ENCODE measurements at places on chromosomes 7 and 10.

DNA sequence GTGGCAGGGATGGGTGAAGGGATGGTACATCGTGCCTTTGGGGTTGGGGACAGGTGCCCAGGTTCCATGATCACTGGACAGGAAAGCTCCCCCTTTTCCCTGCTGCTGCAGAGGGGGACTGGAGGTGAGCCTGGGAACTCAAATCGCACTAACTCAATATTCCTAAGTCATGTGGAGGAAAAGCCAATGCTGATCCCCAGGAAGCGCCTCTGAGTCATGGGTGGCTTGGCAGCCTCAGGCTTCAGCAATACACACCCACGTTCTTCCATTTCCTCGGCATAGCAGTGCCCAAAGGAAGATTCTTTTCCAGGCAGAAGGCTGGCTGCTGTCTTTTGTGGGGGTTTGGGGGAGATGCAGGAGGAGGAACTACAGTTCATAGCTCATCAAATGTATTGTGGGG, 165.8 kb downstream of the CCDC3 start:
- no peak for DNase-seq

DNA sequence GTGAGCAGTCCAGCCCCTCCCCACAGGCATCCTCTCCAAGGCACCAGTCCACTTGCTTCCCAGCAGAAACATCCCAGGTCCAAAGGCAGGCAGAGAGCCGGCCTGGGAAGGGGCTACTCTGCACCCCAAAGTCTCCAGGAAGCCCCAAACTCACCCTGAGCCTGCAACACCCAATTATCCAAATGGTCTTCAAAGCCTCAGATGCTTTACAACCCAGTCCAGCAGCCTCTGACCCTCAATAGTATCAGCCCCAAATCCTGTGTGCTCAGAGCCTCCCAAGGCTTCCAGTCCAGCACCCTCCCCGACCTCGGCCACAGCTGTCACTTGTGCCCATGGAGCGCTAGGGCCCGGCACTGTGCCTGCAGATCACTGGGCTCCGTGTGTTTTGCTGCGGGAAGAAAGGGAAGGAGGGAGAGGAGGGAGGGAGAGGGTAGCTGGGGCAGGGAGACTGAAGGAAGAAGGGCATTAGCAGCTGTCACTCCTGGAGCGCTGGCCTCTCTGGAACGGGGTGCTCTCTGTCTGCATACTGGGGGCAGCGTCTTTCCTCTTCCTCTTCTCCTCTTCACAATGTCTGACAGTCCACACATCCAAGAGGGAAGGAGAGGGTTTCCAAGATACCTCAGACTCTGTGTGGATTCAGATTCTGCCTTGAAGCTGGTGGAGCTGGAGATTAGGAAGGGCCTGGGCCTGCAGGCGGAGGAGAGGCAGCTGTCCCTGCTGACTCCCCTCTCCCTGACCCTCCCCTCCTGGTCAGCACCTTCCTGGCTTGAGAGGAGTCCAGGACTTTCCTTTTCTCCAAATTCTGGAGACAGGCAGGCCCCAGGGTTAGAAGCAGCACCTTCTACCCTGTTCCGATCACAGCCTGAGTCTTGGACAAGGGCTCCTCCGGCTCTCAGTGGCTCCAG, 13.2 kb downstream of the CALML5 start:
- DNase-seq: no peak

DNA sequence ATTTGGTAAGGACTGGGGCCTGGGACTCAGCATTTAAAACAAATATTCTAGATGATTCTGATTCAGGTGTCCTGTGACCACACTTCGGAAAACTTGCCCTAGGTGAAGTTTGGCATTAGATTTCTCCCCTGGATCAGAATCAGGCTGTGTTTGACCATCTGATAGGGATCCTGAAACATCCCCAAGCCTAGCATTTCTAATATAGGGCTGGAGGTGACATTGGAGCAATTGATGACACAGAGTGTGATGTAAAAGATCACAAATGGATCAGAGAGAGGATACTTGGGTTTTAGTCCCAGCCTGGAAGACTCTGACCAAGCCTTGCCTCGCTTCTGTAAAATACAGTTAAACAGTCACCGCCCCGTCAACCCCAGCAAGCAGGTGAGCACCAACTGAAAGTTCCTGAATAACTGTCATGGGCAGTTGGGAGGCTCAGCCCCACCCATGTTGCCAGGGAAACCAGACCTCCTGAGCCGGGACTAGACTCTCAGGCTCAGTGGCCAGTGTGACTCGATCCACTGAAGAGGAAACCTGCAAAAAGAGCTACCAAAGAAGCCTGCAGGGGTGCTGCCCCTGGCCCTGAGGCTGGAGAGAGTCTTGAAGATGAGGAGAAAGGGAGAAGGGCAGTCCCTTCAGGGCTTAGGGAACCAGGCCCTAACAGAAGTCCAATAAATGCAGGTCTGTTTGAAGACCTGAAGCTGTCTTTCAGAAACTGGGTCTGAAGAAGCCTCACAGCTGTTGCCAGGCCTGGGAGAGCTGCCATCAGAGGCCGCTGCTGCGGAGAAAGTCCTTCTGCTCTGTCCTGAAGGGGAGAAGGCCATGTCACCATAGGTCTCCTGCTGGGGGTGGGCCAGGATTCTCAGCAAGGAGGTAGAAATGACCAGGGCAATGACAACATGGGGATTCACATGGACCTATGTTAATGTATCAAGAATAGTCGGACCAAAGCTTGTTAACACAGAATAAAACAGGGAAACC, 126.1 kb upstream of the KCNMA1 start:
- DNase-seq: no peak

- DNase-seq: no peak
These were observed 595 bp downstream of the TBL2 start for GRCh38 chr7:73577627-73578341.

DNA sequence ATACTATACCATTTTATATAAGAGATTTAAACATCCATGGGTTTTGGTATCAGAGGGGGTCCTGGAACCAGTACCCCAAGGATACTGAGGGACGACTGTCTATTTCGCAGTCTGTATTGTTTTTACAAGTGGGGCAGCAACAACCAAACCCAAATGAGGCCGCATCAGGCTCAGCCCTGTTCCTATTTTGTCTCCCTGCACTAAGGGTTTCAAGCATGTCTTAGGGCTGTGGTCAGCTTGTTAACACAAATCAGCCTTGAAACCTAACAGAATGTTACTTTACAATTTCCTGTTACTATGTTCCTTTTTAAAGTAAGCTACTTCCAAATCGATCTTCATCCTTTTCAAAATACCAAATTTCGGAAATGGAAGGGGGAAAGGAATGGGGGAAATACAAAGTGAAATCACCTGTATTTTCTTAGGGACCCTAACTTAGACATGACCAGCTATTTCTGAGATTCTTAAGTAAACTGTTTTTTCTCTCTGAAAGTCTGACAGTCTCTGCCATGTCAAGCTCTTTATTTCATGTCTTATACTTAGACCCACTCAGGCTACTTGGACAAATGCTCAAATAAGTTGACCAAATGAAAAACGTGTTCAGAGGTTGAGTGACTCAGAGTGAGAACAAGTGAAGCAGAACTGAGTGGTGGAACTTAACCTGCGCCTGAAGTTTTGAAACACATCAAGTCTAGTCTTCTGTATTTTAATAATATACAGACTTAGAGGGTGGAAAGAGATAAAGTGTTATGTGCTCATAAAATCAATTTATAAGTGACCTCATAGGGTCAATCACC, 75.8 kb downstream of the C1GALT1 start:
- DNase-seq: peak; percentile 16

DNA sequence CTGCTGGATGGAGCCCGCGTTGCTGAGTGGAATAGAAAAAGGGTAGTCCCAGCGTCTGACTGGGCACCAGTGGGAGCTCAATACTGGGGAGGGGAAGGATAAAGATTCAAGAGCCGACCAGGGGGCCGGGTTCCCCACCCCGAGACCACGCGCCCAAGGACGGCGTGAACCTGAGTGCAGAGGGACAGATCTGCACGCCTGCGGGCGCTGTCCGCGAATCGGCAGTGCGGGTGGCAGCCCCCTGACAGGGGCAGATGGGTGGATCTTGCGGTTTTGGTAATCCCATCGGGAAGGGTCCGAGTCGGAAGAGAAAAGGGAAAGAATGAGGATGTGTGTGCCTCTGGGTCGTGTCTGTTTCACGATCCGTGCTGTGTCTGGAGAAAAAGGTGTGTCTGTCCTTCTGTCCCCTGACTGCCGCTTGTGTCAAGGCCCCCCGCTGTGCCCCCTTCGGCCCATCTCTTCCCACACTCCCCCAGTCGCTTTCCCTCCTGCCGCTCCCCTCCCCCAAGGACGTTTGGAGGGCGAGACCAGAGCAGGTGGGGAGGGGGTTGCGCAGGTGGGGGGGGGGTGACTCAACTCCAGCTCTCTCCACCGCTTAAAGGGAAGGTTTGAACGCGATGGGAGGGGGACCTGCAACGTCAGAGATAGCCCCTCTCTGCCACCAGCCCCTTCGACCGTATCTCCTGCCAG, 734 bp upstream of the VGF start:
- no peak for DNase-seq

DNA sequence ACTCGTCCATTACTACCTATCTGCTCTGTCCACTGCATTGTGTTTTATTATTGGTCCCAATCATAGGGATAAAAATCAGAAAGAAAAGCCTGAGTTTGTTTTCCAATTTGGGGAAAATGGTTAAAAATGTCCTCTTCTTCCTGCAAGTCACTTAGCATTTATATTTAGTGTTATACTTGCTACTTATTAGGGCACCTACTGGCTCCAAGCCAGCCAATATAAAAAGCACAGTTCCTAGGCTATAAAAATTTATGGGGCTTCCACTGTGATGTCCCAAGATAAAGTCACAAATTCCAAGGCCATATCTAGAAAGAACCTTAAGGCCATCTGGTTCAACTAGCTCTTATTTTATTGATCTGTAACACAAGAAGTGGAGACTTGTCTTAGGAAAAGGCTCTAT, 3.2 kb downstream of the SLC35B4 start:
- no peak for DNase-seq

- DNase-seq: no peak
These were observed 243.1 kb upstream of the ADARB2 start for GRCh38 chr10:1980459-1980858.

DNA sequence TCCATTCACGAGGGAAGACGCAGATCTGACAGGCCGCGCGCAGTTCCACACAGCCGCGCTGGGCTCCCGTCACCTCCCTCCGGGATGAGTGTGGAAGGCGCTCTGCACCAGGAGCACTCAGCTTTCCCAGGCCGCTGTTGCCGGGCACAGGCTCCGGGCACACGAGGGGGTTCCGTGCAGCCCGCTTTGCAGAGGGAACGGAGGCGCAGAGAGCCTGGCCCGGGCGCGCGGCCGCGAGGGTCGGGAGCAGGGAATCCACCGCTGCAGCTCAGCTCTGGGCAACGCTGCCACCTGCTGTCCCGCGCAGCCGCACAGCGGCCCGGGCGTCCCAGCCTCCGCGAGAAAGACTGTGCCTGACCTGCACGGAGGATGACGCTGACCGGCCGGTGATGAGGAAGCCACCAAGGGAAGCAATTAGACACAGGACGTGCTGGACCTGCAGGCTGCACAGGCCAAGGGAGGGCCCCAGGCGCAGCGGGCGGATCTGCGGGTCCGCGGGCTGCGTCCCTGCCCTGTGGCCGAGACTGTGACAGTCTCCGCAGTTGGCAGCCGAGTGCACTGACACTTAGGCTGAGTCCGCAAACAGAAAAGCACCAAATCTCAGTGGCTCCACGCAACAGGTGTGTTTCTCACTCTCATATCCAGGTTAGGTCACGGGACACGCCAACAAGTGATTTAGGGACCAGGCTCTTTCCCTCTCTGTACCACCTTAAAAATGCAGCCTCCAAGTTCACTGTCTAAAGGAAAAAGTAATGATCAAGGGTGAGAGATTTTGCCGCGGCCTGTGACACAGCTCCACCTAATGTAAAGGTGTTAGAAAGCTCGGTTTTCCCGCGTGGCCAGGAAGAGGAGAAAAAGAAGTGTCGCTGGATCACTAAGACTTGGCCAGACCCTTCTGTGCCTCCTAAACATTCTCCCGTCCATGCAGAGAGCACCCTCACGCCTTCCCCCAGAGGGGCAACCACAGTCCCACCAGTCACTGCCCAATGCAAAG, 94.5 kb downstream of the SEC61G start:
- DNase-seq: no peak

- no peak for DNase-seq
These were observed 28.6 kb downstream of the KAT6B start for GRCh38 chr10:74855027-74855426.

- DNase-seq: no peak
These were observed 279.7 kb upstream of the PLPP4 start for GRCh38 chr10:120177330-120177729.

- no peak for DNase-seq
These were observed 66.8 kb upstream of the CCNJ start for GRCh38 chr10:95976362-95977229.

DNA sequence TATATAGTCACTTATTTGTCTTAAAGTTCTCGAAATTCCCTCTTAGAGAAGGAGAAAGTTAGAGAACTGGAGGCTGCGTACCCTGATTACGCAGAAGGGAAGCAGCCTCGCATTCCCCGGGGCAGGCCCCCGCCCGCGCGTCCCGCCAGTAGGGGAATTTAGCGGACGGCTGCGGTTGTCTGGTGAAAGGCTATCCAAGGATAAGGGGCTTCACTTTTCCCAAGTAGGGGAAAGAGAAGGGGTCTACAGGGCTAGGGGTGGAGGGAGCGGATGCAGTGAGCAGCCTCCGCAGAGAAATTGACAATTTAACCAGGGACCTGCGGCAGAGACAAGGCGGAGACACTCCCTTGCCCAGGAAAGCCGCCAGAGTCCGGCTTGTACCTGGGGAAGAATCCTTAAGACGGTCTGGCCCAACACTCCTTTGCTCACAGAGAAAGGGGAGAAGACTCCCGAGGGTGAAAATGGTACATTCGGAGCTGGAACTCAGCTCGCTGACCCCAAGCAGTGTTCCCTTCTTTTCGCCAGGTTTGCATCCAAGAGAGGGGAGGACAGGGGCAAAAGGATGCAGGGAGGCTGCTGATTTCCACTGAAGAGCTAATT, 994 bp upstream of the MAGI2 start:
- DNase-seq: no peak

DNA sequence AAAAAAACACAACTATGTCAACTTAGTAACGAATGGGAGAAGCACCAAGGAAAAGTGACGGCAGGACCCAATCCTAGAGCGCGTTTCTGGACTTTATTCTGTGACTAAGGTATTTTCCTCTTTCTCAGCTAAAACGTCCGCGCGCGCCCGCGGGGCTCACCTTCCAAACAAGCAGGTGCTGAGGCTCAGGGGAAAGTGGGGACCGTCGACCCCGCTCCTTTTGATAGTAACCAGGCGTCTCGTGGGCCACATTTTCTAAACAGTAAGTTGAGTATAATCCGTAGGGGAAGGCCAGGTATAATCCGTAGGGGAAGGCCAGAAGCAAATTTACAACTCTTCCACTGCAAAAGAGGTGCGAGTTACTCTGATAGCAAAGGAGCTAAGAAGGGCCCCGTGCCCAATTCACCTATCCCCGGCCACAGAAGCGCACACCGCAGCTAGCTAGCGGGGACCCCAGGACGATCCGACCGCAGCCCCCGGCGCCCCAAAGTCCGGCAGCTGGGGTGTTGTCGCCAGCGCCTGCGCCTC, 743 bp downstream of the MKI67 start:
- DNase-seq: peak; percentile 34

DNA sequence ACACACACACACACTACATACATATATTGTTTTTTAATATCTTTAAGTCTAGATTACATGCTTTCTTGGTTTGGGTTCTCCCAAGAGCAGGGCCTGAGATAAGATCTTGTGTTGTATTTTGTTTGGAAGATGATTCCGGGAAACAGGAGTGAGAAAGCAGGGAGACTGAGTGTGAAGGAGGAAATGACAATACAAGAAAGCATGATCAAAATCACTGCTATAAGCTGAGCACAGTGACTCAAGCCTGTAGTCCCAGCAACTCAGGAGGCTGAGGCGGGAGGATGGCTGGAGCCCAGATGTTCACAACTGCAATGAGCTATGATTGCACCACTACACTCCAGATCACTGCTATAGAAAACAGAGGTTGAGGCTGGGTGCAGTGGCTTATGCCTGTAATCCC, 267.6 kb downstream of the SKIDA1 start:
- DNase-seq: no peak

Measured in T-helper 2 cell (primary cell).